ENCODE measurements at places on chromosomes 7 and 10.

GRCh38 chr7:17554341-17555015 lies 256.0 kb downstream of the AHR start:
- no peak for DNase-seq

- no peak for DNase-seq
Measured at GRCh38 chr10:48495282-48496045, 109.4 kb downstream of the ARHGAP22 start.

GRCh38 chr7:39592586-39592985 lies 26.4 kb downstream of the YAE1 start:
- DNase-seq: no peak

- no peak for DNase-seq
Measured at GRCh38 chr10:128474571-128474970, 348.3 kb upstream of the MKI67 start.

Data from urothelium cell line (cell line).